ENCODE measurements at places on chromosomes 6 and 20.
A peak's percentile ranks its signal among the peaks of the same experiment; 100 is the strongest.

DNA sequence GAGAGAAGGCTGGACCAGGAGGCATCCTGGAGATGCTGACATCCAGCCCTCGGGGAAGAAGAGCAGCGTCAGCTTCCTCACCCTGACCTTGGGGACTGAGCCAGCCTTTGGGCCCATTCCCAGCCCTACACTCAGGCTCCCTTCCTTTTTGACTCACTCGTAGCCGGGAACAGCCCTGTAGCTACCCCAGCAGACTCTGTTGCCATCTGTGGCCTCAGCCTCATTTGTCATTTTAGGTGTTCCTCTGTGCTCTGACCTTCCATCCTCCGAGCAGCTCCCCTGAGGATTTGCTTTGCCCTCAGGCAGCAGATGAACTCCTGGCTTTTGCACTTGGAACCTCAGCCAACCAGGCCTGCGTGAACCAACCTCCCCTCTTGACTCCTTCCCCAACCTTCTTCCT, 67.5 kb downstream of the ELOVL2 start:
- no peak for DNase-seq

DNA sequence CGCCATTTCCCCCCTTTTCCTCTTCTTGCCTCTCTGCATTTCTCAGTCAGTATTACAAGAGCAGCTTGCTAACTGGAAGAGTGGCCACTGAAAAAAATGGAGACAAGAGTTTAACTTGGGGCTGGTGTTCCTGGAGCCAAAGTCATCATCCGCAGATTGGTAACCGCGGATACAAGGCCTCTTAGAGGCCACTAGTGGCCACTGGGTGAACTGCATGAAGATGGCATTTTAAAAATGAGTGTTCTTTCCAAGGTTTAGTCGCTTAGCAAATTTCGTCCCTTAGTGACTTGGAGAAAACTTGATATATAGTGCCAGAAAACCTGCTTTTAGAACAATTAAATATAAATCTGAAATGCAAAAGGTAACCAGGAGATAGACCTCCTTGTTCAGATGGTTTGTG, 4.8 kb downstream of the F13A1 start:
- DNase-seq: peak; percentile 70

GRCh38 chr6:155795173-155795796, 339.6 kb upstream of the NOX3 start:
- DNase-seq: no peak

GRCh38 chr20:29443819-29444218, 1813.6 kb upstream of the DEFB115 start:
- no peak for DNase-seq

GRCh38 chr6:134111062-134111677, 58.7 kb upstream of the SLC2A12 start:
- peak; percentile 63 for DNase-seq

GRCh38 chr6:38095054-38095453, 275.5 kb downstream of the ZFAND3 start:
- DNase-seq: no peak

- DNase-seq: peak; percentile 79
Measured at GRCh38 chr6:27145731-27146455, 101.6 kb upstream of the PRSS16 start.

DNA sequence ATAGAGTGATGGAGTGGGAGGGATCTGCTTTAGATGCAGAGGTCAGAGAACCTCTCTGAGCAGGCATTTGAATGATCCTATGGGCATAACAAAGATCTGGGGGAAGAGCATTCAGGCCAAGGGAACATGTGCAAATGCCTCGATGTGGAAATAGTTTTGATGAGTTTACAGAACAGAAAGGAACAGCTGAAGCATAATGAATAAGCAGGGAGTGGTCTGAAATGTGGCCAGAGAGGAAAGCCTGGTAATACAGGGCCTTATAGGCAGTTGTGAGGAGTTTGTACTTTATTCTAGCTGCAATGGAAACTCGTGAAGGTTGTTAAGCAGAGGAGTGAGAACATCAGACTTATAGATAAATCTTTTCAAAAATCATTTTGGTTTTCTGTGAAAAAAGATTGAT, 33.0 kb upstream of the ME1 start:
- peak; percentile 79 for DNase-seq

DNA sequence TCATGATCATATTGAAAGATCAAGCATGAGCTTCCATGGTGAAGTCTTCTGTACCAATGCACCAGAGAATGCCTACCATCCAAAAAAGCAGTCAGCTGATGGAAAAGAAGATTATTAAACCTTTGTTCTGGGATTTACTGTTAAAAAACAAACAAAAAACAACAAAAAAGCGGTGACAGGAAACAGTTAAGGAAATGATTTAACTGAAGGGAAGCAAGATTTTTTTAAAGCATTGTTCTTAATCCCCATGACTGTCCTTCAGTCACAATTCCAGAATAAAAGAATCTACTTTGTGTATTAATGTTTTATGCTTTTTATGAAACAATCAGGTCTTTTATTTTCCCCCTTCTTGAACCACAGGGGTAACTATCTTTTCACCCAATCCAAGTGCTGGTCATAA, 23.9 kb downstream of the FAM162B start:
- DNase-seq: no peak

GRCh38 chr6:135118134-135118730, 62.9 kb upstream of the MYB start:
- no peak for DNase-seq

DNA sequence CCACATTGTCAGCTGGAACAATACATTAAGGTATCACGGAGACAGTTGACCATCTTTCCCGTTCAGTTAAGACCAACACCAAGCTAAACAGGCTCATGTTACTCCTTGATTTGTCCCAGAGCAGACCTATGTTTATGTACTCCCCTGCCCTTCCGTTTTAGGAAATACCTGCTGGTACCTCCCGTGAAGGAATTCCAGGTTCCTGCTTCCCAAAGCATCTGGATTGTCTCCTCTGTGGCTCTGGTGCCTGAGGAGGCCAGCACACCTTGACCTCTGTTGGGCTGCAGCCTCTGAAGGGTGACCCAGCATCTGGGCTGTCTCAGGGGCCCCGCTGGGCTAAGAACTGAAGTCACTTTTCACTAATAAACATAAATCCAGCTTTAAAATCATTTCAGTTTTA, 647.8 kb upstream of the MARCKS start:
- no peak for DNase-seq

- no peak for DNase-seq
Measured at GRCh38 chr6:3409699-3410384, 47.0 kb downstream of the SLC22A23 start.

- DNase-seq: no peak
Measured at GRCh38 chr20:53964067-53964466, 106.3 kb downstream of the BCAS1 start.
